Adrenal gland (tissue), 19 donors: ENCODE measurements at places on chromosomes 11 and 22.

GRCh38 chr11:133306019-133306418 is 226.3 kb downstream of the OPCML start:
- H3K36me3 ChIP-seq = no peaks in the 10 kb centered on the region
- H3K27ac ChIP-seq = no peak overlapping the region
- no peak overlapping the region for H3K4me3 ChIP-seq
- DNase-seq = no peak
- no peaks in the 10 kb centered on the region for H3K27me3 ChIP-seq

GRCh38 chr11:47553406-47553743 is 443 bp upstream of the CELF1 start:
- peak; percentile 36 for DNase-seq
- H3K4me1 ChIP-seq = peaks cover 35% of the 10 kb centered on the region
- no peaks in the 10 kb centered on the region for H3K36me3 ChIP-seq
- no peak overlapping the region for H3K4me3 ChIP-seq
- H3K27ac ChIP-seq = no peak overlapping the region
- no peaks in the 10 kb centered on the region for H3K27me3 ChIP-seq

DNA sequence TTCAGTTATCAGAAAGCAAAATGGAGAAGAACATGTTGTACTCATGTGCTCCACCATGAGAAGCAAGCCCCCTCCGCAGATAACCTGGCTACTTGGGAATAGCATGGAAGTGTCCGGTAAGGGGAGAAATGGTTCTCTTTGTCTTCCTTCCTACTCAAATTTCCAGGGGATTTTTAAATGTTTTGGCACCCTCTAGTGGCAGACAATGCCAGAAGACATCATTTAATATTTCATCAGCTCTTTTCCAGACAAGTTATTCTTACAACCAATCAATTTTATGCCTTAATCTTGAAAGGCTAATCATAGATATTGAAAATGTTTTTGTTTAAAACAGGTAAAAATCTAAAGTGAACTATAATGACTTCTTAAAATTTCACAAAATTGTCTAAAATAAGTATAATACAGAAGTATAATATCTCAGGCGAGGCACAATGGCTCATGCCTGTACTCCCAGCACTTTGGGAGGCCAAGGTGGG is 15.7 kb downstream of the CRTAM start:
- H3K4me3 ChIP-seq = no peak overlapping the region
- no peaks in the 10 kb centered on the region for H3K27me3 ChIP-seq
- no peak overlapping the region for H3K27ac ChIP-seq
- no peaks in the 10 kb centered on the region for H3K4me1 ChIP-seq
- DNase-seq = peak; percentile 57
- H3K36me3 ChIP-seq = no peaks in the 10 kb centered on the region

GRCh38 chr11:108592591-108593213 is 866 bp downstream of the EXPH5 start:
- H3K27ac ChIP-seq = no peak overlapping the region
- peaks cover 7% of the 10 kb centered on the region for H3K27me3 ChIP-seq
- H3K36me3 ChIP-seq = no peaks in the 10 kb centered on the region
- H3K4me1 ChIP-seq = no peaks in the 10 kb centered on the region

GRCh38 chr22:18935889-18936529 is at the start of gene PRODH:
PRODH (minus strand) TSS chr22:18936293; CDS start chr22:18936287, 6 bp downstream.
- DNase-seq = no peak
- no peaks in the 10 kb centered on the region for H3K4me1 ChIP-seq
